CMK (cell line): ENCODE measurements at places on chromosomes 5 and 9.

GRCh38 chr9:16413509-16414016 is 456.9 kb downstream of the BNC2 start:
- DNase-seq, result no peak

DNA sequence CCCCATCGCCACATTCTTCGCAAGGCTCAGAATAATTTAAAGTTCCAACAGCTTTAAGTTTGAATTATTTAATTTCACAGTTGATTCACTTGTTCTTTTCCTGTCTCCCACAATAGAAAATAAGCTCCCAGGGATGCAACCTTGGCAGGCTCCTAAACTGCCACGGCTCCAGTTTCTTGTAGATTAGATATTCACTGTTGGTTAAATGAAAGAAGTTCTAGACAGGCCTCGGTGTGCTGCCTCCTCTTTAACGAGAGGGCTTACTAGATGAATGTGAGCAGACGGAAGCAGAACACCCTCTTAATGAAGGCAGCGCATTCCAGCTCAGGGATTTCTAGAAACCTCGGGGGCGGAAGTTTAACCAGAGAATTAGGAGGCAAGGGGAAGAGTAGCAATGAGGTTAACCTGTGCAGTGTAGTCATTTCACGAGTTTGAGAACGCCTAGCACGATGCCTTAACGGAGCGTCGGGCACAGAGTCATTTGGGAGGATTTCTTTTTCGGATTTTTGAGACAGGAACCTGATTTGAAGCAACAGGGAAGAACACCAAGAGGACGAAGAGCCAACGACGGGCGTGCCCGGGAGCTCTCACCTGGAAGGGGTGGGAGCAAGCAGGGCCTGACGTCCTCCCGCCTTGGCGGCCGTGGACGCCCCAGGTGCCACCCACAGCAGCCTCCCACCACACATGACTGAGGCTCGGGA is 637 bp upstream of the SMC5 start:
- DNase-seq, result no peak

GRCh38 chr9:15999422-16000339 is 446.8 kb downstream of the CCDC171 start:
- no peak for DNase-seq

DNA sequence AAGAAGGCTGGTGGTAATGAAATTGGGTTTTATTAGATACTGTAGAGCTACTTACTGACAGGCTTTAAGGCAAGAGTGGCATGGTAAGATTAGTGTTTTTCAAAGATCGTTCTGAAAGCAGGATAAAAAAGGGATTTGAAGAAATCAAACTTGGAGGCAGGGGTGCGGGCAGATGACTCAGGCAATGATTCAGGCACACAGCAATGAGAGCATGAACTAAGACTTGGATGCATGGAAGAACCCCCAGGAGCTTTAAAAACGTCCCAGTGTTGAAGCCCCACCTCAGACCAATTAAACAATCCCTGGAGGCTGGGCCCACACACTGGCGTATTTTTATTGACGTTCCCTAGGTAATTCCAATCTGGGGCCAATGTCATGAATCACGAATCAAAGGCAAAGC is 102.5 kb downstream of the SREK1 start:
- no peak for DNase-seq

DNA sequence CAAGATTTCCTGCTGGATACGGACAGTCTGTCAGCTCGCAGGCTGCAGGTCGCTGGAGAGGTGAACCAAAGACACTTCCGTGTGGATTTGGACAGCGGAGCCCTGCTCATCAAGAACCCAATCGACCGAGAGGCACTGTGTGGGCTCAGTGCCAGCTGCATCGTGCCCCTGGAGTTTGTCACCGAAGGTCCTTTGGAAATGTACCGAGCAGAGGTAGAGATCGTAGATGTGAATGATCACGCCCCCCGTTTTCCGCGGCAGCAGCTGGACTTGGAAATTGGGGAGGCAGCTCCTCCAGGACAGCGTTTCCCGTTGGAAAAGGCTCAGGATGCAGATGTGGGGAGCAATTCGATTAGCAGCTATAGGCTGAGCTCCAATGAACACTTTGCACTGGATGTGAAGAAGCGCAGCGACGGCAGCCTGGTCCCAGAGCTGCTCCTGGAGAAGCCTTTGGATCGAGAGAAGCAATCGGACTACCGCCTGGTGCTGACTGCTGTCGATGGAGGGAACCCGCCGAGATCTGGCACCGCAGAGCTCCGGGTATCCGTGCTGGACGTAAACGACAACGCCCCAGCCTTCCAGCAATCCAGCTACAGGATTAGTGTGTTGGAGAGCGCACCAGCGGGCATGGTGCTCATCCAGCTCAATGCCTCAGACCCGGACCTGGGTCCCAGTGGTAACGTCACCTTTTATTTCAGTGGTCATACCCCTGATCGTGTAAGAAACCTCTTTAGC is 658 bp downstream of the PCDHGC4 start:
- no peak for DNase-seq

DNA sequence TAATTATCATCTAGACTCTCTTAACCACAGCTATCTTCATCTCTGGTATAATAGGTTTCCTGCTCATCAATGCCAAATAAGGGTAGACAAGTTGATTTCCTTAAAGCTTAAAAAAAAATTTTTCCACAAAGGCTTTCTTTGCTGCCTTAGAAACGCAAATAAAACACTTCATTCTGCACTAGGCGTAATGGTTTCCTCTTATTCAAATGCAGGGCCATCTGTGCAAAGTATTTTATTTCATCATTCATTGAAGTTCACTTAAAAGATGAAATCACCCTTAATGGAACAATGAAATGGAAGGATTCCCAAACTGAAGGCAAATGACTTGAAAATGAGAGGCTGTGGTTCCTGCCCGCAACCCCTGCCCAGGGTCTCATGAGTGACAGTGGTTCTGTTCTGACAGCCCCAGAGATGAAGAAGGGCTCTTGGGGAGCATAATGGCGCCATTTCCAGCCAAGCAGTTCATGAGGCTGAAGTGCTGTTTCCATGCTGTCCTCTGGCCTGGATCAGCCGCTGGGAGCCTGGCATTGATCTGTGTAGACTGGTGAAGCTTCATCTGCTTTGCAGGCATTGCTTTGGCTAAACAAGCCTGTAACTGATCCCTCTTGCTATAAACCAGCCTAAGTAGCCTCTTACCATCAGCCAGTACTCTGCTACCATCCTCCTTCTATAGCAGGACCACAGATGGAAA is 276.9 kb upstream of the WWC1 start:
- no peak for DNase-seq

- DNase-seq, result no peak
These were observed 35.9 kb downstream of the ANXA6 start for GRCh38 chr5:151121665-151122064.

GRCh38 chr9:129124506-129125069 is 13.4 kb downstream of the PTPA start:
- DNase-seq, result no peak

DNA sequence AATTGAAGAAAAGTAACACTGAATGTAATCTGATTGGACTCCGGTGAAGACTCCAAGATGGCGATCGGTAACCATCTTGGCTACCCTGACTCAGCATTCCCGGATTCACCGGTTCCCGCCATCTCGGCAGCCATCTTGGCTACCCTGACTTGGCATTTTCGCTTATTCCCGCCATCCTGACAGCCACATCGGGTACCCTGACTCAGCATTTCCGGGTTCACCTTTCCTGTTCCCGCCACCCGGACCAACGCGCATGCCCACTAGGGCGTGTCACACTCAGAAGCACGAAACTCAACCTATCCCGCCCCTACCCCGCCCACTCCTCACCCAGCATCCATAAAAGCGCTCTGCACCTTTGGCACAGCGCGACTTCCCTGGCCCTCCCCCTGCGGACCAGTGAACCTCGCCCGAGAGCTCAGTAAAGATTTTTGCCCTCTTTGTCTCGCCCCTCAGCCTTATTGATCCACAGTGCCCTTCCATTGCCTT is 17.2 kb downstream of the SPTLC1 start:
- DNase-seq, result no peak

- DNase-seq, result no peak
These were observed 8.8 kb downstream of the SPRY4 start for GRCh38 chr5:142316051-142316450.

DNA sequence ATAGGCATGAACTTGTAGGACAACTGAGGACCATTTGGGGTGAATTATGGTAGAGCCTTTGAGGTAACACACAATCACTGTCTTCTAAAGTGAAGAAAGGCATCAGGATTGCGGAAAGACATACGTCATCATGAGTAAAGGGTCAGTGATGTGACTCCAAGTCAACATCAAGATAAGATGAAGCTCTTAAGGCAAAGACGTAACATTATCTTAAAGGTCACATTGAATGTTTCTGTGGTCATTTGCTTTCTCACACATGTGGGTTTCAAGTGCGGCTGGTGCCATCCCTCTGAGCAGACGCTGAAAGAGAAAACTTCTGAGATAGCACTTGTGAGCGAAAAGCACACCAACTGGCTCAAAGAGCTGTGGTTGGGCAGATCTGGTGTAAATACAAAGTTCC is 63.3 kb upstream of the GRAMD2B start:
- DNase-seq, result no peak

- DNase-seq, result no peak
These were observed 83.2 kb upstream of the FST start for GRCh38 chr5:53397141-53397757.

DNA sequence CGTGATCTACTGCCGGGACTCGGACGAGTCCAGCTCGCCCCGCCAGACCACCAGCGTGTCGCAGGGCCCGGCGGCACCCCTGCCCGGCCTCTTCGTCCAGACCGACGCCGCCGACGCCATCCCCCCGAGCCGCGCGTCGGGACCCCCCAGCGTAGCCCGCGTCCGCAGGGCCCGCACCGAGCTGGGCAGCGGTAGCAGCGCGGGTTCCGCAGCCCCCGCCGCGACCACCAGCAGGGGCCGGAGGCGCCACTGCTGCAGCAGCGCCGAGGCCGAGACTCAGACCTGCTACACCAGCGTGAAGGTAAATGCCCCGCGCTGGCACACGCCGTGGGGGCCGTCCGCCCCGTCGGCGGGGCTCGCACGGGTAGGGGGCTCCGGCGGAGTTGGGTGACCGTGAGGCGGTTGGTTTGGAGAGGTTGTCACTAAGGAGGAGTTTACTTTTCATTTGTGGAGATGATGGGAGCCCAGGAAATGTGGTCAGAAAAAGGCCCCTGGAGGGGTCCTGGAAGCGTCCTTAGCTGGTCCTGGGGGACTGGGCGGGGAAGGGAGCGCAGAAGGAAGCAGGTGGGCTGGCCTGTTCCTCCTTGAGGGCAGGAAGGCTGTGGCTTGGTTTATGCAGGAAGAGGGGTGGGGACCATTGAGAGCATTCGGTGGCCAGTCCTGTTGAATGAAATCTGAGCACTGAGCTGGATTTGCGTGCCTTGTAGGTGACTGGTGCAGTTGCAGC is 647 bp downstream of the PDE8B start:
- DNase-seq, result no peak

GRCh38 chr9:85258823-85259370 is 482.9 kb downstream of the AGTPBP1 start:
- DNase-seq, result no peak

DNA sequence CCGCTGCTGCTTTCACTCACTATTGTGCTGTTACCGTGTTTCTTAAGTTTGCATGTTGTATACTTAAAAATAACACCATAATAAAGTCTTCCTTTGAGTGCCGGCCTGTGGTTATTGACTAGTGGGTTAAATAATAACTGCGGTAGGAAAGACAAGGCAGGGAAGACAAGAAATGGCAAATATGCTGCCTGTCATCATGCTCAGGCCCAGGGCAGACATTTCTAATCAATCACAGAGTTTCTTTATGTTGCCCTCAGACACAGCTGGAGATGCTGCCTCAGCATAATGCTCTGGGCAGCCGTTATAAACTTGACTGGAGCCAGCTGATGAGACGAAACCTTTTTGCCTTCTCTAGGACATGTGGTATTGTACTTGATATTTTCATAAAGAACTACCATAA is 215.0 kb downstream of the GAPVD1 start:
- DNase-seq, result no peak

- DNase-seq, result no peak
These were observed 12.0 kb upstream of the OLFM1 start for GRCh38 chr9:135075234-135076142.

GRCh38 chr5:113022661-113023060 is 46.1 kb downstream of the DCP2 start:
- DNase-seq, result no peak

DNA sequence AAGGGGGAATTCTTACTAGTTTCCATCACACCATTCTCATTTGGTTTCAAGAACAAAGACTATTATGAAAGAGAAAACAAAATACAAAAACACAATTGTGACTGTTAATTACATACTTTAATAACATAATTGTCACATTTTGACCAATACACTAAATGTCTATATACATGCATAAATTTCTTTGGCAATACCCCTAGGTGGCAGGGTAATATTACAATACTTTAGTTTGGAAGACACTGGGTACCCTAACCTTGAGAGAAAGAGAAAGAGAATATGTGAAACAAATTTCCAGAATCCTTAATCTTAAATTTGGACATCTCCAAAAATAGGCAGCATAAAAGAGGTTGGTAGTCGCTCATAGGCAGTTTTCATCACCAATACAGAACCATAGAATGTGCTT is 619.6 kb upstream of the ADAMTS16 start:
- no peak for DNase-seq

DNA sequence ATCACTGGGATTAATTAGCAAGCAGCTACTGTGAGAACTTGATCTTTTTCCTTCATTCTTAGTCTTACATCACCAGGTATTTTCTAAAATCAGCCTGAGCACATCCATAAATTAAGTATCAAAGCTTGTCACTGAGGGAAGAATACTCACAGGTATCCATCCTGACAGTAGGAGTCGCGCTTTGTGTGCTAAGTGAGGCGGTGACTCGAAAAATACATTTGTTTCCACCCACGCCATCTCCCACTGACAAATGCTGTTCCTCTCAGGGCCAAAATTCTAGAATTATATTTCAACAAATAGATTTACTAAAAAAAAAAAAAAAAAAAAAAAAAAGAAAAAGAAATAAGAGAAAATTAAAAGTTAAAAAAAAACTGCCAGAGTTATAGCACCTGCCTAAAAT is 34.1 kb upstream of the GABRB2 start:
- no peak for DNase-seq

GRCh38 chr5:72160329-72160728 is 53.1 kb downstream of the MAP1B start:
- DNase-seq, result no peak

- no peak for DNase-seq
These were observed 9.7 kb downstream of the FOXD1 start for GRCh38 chr5:73438645-73439470.

DNA sequence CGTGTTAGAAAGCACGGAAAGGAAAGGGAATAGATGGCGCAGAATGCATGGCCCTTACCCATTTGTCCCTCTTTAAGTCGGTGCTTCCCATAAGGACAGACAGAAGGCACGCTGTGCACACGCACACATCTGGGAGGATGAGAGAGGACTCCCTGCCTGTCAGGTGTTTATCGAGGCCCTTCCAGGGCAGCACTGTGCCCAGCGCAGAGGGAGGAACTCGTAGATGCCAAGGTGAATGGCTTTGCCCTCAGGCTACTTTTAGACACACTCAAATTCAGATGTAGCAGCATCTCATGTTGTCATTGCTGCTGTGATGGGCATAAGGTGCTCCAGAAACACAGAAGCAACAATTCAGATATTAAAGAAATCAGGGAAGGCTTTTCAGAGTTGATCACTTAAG is 70.2 kb upstream of the CTSL start:
- DNase-seq, result no peak
